AG09309 (cell line): ENCODE measurements at places on chromosomes 3 and 15.

DNA sequence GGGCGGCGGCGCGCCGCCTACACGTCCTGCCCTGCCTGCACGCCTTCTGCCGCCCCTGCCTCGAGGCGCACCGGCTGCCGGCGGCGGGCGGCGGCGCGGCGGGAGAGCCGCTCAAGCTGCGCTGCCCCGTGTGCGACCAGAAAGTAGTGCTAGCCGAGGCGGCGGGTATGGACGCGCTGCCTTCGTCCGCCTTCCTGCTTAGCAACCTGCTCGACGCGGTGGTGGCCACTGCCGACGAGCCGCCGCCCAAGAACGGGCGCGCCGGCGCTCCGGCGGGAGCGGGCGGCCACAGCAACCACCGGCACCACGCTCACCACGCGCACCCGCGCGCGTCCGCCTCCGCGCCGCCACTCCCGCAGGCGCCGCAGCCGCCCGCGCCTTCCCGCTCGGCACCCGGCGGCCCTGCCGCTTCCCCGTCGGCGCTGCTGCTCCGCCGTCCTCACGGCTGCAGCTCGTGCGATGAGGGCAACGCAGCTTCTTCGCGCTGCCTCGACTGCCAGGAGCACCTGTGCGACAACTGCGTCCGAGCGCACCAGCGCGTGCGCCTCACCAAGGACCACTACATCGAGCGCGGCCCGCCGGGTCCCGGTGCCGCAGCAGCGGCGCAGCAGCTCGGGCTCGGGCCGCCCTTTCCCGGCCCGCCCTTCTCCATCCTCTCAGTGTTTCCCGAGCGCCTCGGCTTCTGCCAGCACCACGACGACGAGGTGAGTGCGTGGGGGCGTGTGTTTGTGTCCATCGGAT, 602 bp downstream of the TRIM71 start:
- no peak for DNase-seq

GRCh38 chr3:4734454-4734853, 241.3 kb downstream of the ITPR1 start:
- DNase-seq, result no peak

DNA sequence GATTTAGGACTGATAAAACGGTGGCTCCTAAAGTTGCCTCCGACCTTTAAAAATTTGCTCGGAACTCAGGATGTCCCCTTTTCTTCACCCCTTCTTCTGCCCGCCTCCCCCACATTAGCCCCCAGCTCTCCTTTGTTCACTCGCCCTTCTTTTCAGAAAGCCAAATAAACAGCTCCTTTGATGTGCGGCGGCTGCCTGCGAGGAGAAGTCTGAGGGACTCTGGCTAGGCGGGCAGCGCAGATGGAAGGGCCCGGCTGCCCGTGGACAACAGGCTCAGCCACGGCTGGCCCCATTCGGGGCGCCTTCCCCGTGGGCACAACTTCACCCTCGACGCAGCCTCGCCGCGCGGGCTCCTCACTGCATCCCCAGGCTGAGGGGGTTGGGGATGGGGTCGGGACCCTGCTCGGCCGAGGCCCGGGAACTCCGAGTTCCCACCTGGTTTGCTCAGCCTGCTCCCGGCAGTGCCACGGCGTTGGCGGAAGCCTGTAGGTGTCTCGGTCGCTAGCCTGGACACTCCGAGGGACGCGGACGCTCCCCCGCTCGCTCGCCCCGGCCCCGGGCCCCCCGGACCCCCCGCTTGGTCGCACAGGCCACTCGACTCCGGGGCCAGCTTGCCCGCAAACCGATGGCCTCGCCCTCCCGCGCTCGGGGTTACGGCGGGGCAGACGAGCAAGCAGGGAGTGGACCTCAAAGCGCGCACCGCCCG, 897 bp upstream of the TLE3 start:
- DNase-seq, result no peak

DNA sequence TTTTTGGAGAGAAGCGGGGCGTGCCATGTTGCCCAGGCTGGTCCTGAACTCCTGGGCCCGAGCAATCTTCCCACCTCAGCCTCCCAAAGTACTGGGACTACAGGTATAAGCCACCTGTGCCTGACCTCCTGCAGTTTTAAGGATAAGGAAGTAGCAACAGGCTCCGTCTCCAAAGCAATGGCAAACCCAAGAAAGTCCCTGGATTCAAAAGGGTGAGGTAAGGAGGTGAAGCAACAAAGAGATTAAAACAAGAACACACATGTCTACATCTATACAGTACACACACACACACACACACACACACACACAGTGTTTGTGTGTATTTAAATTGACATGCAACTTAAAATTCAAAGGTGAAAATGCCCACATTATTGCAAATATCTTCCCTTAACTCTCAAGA, 58.9 kb downstream of the ABCC5 start:
- DNase-seq, result no peak

DNA sequence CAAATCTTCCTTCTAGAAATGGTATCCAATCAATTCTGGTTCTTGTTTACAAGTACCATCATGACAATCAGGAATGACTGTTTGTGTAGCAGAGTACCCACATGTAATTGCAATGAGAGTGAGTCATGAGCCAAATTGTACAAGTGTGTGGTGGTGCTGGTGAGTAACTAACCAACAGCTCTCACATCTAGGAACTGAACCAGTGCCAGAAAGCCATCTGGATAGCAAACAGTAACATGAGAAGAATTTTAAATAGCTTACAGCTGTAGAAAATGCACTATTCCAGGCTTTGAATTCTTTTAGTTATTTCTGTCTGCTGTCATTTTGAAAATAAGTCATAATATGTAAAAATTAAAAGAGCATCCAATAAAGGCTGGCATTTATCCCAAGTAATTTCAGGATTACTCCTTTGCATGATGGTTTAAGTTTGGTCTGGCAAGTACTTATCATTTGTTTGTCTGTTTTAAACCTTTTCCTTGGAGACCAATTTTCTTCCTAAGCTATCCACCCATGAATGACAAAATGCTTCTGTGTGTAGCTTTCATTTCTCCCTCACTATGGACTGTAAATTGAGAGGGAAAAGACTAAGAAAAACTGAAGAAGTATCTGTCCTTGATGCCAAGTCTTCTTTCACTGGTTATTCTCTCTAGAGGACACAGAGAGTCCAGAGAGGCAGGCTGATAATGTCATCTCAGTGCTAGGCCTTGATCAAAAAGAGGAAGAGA, 60.0 kb downstream of the PIK3CB start:
- peak; percentile 99 for DNase-seq

DNA sequence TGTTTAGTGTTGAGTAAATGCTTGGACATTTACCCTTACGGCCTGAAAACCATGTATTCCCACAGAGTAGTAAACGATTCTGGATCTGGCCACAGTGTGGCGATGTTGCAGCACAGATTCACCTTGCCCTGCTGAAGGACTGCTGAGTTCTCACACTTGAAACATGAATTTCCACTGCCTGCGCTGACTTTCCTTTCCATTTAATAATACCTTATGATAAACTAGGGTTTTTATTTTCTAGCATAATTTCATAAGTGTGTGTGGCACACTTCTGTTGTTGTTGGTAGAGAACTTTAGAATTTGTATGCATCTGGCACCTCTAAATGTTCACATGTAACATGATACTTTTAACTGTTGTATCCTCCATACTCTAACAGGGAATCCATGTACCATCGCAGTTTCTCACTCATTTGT, 53.9 kb downstream of the C3orf38 start:
- peak; percentile 28 for DNase-seq

DNA sequence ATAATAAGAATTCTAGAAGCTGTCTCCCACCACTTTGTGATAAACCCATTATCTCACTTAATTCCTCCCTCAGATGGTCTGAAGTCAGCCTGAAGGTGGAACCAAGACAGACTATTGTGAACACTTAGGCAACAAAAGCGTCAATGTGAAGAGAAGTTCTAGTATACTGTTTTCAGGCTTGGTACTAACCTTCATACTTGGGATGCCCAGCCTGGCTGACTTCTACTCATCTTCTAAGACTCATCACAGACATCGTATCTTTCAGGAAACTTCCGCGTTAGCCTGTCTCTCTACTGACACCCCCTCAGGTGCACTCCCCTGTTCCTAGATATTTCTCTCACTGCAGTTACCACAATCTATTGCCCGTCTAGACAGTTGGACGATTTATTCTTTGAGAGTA, 201.2 kb downstream of the SATB1 start:
- DNase-seq, result no peak

DNA sequence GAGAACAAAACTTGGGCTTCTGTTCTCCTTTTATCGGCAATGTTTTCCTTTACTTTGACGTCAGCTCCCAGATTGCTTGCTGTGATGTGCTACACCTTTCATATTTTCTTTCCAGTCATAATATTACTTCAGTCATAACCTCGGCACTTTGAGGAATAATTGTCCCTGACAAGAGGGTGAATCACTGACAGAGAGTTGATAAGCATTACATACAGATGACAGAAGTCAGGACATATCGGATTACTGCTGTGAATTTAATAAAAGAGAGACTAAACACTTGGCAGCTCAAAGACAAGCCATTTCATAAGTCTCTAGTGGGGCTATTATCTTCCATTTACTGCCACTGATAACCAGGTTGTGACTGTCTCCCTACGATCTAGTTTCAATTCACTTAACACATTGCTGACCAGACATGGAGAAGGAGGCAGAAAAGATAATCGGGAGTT, 362.1 kb upstream of the ARRDC4 start:
- no peak for DNase-seq

DNA sequence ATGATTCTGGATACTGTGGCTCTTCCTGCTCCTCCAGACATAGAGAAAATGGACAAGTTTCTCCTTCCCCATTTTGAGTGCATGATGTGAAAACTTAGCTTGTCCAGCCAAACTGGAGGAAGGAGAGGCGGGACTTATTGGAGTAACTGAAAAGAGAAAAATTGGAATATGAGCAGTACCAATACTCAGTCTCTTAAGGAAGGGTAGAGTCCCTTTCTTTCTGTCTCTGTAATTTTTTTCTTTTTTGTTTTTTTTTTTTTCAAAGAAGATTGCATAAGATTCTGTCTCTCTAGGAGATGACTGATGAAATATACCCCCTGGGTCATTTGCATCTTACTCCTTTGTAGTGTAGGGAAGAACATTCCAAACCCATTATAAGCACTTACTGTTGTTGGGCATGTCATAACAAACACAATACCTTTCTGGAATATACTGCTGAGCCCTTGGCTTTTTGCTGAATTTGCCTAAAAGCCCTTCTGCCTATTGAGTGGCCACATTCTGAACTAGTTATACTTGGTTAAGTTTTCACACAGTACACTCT, 498.1 kb upstream of the TPRG1 start:
- DNase-seq, result peak; percentile 78

- no peak for DNase-seq
Observed at GRCh38 chr15:97759363-97759762, 201.1 kb upstream of the ARRDC4 start.

GRCh38 chr3:60812502-60812901, 438.8 kb downstream of the FHIT start:
- DNase-seq, result no peak

DNA sequence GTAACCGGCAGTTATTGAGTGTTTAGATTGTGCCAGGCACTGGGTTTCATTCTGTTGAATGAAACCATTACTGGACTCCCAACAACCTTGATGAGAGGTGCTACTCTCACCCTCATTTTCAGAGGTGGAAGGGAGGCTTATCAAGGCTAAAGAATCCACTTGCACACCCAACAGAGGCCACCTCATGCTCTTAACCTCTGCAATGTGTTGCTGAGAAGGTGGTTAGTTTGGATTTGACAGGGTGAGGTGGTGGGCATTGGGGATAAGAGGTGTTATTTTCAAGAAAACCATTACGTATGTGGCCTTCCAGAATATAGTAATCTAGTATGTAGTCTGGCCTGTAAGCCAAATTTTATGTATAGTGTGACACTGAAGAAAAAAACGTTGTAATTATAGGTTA, 73.1 kb downstream of the FHIT start:
- DNase-seq, result no peak

GRCh38 chr15:22228101-22228762, 147.9 kb downstream of the OR4M2 start:
- no peak for DNase-seq

- no peak for DNase-seq
Observed at GRCh38 chr15:23854912-23855659, 168.0 kb upstream of the NDN start.

GRCh38 chr15:59662260-59662659, 4.9 kb upstream of the GTF2A2 start:
- peak; percentile 23 for DNase-seq

GRCh38 chr3:10463533-10464434, 41.6 kb downstream of the ATP2B2 start:
- no peak for DNase-seq

DNA sequence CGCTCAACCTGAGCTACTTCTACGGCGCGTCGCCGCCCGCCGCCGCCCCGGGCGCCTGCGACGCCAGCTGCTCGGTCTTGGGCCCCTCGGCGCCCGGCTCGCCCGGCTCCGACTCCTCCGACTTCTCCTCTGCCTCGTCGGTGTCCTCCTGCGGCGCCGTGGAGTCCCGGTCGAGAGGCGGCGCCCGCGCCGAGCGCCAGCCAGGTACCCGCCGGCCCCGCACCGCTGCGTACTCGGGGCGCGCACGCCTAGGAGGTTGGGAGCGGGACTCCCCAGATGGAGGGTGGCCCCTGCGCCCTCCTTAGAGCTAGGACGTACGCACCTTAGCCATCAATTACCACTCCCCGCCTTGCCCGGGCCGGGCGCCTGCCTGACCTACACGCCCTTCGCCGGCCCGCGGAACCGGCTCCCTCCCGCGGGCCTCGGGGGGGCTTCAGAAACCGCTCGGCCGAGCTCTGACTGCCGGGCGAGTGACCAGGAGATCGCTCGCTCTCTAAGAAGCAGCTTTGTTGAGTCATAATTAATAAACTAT, 466 bp downstream of the NFKBIZ start:
- DNase-seq, result no peak

- no peak for DNase-seq
Observed at GRCh38 chr3:135965129-135965505, 411 bp upstream of the PPP2R3A start.

DNA sequence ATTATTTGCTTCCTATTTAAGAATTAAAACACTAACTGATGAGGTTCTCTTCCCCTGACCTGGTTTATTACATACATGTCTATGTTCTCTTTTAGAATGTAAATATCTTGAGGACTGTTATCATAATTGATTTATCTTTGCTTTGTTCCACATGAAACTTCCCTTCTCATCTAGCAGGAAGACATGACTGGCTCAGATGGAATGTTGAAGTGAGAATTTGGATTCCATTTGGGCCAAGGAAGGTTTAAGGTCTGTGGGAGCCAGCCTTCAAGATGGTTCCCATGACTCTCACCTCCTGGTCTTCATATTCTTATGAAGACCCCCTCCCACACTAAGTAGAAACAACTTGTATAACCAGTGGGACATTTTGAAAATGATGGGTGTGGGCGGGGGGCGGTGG, 222.2 kb upstream of the GADL1 start:
- no peak for DNase-seq

- DNase-seq, result no peak
Observed at GRCh38 chr3:152365766-152366593, 97.3 kb downstream of the MBNL1 start.

GRCh38 chr3:139547666-139548065, 8.1 kb upstream of the RBP1 start:
- DNase-seq, result no peak

GRCh38 chr3:185504636-185505035, 5.8 kb upstream of the TMEM41A start:
- DNase-seq, result no peak

GRCh38 chr15:77528290-77528967, 104.3 kb downstream of the LINGO1 start:
- DNase-seq, result no peak

- DNase-seq, result no peak
Observed at GRCh38 chr3:48600711-48601621, 5.8 kb upstream of the COL7A1 start.

- DNase-seq, result no peak
Observed at GRCh38 chr15:27222479-27222878, 251.5 kb downstream of the GABRG3 start.
